G401 (cell line): ENCODE measurements at places on chromosomes 7 and 10. TPM values are rescaled to one million over a fixed set of nuclear protein-coding genes. Genes with fewer than 3 reads are reported as not detected.

- no peak for DNase-seq
Observed at GRCh38 chr10:6563731-6564130, 16.3 kb downstream of the PRKCQ start.

DNA sequence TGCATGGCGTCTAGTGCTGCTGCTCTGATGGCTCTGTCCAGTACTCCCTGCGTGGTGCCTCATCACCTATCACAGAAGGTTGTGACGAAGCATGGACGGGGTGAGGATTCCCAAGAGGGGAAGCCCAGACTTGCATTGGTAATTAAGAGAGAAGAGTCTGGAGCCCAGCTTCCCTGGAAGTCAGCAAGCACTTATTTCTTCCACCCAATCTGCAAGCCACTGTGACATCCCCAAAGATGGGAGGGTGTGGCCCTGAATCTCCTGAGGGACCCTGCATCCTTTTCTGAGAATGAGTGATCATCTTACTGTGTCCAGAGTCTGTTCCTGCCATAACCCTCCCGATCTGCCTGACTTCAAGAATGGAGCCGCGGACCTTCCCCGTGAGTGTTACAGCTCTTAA, 166.7 kb downstream of the PTPN20 start:
- no peak for DNase-seq

GRCh38 chr7:32023376-32023775, 46.8 kb downstream of the PDE1C start:
- no peak for DNase-seq

DNA sequence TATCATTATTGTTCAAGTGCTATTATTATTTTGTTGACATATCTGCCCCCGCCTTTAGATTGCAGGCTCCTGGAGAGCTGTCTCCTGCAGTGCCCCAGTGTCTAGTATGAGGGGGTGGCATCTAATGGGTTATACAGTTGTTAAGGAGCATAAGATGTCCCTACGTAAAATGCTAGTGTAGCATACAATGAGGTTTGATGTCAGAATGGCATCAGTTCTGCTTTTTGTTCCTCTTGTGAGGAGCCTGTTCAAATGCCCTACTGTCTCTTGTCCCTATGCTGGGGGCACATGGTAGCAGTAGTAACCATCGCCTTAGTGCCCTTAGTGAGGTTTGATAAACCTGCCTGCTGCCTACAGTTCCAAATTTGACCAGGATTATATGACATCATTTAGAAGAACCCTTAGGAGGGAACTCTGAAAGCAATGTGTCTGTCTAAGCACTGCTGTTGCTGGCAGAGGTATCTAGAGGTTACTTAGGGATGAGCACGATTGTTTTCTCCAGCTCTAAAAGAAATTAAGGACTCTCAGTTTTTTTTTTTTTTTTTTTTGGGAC, 9.7 kb downstream of the CREM start:
- no peak for DNase-seq

DNA sequence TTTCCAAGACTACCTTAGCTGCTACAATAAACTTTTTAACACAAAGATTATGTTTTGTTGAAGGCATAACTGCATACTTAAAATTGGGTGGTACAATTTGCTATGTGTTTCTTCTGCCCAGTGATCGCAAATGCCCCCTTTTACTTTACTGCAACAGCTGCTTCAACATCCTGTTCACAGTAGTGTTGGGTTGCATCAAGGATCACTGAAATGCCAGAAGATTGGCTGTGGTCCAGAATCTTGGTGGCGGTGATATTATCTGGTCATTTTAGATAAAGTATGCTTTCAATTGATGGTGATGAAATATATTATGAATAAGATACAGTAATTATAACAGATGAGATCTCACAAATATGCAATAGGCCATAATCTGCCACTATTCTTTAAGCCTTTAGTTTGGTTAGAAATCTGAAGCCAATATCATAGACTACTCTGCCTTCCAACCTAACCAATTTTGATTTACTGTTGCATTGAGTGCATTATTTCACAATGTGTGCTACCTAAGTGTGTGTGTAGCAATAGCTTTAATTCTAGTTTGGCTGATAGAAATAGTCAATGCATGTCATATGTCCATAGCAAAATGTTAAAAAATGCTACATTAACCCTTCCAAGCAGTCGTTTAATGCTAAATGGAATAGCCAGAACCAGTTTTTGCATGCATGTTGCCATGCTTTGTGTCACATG, 29.8 kb upstream of the ING3 start:
- DNase-seq = no peak

GRCh38 chr7:35993113-35993512, 159.9 kb upstream of the EEPD1 start:
- DNase-seq = no peak

GRCh38 chr7:143230602-143231457, 9.0 kb downstream of the TAS2R40 start:
- no peak for DNase-seq

DNA sequence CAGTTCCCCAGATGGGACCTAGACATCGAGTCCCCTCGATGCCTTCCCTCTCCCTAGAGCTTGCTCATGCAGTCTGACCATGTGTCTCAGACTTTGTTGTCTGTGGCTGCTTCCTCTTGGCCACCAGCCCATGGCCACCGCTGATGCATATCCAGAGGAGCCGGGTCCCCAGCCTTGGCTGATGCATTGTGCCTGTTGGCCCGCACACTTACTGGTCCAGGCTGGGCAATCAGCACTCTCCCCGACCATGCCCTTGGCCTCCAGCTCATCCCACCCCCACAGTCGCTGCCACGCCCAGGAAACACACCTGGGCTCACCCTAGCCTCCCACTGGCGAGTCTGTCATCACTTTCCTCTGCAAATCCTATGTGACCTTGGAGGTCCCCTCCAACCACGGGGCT, 10.1 kb downstream of the NPC1L1 start:
- no peak for DNase-seq

GRCh38 chr10:44949915-44950314, 9.7 kb upstream of the RASSF4 start:
- DNase-seq = no peak

- DNase-seq = no peak
Observed at GRCh38 chr7:38123494-38123893, 54.6 kb upstream of the STARD3NL start.

DNA sequence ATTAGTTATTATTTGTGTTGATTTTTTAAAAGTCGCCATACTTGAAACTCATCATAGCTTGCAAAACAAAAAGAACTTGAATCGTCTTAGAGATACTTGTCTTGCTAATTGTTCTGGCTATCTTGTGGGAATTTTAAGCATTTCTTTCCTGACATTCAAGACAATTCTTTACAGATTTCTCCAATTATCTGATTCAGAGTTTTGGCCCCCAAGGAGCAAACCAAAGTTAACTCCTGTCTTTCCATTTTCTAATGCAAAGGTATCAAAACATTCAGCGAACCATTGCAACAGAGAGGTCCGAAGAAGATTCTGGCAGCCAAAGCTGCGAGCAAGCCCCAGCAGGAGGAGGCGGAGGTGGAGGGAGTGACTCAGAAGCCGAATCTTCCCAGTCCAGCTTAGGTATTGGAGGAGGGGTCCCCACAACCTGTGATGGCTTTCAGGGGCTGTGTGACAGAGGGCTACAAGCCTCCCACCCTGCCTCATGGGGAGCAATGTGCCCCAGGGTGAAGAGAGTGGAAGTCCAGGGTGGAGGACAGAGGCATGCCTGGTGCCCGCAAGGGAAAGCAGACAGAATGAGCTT, 119.4 kb upstream of the STK17A start:
- DNase-seq = peak; percentile 33

DNA sequence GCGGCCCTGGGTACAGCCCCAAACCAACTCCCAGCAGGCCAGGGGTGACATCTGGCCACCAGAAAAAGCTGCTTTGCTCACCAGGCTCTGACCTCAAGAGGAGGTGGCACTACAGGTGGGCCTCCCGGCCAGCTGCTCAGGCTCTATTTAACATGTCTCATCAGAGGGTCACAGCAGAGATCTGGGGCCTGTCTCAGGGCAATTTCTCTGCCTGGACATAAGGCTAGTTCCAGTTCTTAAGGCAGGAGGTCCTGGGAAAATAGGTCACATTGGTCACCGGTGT, 88.6 kb downstream of the GFRA1 start:
- peak; percentile 42 for DNase-seq

- DNase-seq = no peak
Observed at GRCh38 chr10:132117146-132117545, 51.4 kb downstream of the JAKMIP3 start.

GRCh38 chr7:16084370-16084769, 337.0 kb downstream of the CRPPA start:
- no peak for DNase-seq

Gene COL1A2
- 14.3 and 15.6 TPM in 2 replicates for total RNA-seq

Gene TMEM236
- not detected in 2 replicates for total RNA-seq

Gene SEMA3A
- total RNA-seq = 0.34 TPM in 1 of 2 replicates, not detected in the other

Gene FZD1
- total RNA-seq = 0.92 and 1.9 TPM in 2 replicates

Gene SLC16A9
- total RNA-seq = 10.2 and 12.9 TPM in 2 replicates

Gene MMP21
- not detected in 2 replicates for total RNA-seq
